Gastrocnemius medialis (tissue), 4 donors: ENCODE measurements at places on chromosomes 5 and 9. TPM values are rescaled to one million over a fixed set of nuclear protein-coding genes. Genes with fewer than 3 reads are reported as not detected.

Gene ZNF883
- total RNA-seq, result 0.13 TPM

DNA sequence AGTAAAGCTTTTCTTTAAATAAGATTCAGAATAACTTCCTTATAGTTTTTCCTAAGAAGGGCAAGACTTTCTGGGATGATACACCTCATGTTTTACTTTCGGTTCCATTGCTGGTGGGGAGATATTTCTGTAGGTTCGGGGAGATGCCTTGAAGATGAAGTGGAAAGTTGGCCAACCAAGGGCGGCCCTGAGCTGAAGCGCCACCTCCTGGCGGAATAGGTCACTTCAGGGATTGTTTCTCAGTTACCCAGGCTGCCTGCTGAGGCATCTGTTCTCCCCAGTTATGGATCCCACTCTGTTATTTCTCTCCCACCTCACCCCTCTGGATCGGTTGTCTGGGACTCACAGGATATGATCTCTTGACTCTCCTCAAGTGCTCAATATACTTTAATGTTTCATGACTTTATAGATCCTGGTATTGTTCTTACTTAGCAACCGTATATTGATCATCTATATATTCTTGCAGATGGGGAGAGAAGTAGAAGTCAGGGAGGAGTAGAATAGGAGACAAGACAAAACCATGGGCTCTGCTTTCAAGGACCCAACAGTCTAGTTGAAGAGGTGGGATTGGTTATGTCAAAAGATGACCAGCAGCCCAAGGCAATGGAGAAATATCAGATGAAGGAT lies 23.4 kb downstream of the MEGF10 start:
- no peaks in the 10 kb centered on the region for H3K4me1 ChIP-seq
- H3K27me3 ChIP-seq, result no peaks in the 10 kb centered on the region
- no peak overlapping the region for H3K27ac ChIP-seq
- peak; percentile 27 for DNase-seq
- no peak overlapping the region for H3K4me3 ChIP-seq

DNA sequence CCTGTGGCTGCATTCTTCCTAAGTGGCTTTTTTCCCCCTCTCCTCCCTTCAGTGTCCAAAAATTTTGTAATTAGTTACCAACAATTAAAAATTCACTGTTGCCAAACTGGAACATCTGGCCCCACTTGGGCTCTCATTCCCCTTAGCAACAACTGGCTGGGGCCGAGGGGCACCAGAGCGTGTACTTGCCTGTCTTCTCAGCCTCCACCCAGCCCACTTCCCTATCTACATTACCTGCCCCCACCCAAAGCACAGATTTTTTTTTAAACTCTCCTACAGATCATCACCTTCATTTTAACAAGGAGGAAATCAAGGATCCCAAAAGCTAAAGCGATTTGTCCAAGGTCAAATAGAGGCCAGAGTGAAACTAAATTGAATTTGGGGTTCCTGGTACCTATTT lies 278.8 kb downstream of the EBF1 start:
- no peaks in the 10 kb centered on the region for H3K4me1 ChIP-seq
- H3K36me3 ChIP-seq, result no peaks in the 10 kb centered on the region
- H3K27me3 ChIP-seq, result no peaks in the 10 kb centered on the region
- no peak for DNase-seq
- no peak overlapping the region for H3K27ac ChIP-seq
- no peak overlapping the region for H3K4me3 ChIP-seq

DNA sequence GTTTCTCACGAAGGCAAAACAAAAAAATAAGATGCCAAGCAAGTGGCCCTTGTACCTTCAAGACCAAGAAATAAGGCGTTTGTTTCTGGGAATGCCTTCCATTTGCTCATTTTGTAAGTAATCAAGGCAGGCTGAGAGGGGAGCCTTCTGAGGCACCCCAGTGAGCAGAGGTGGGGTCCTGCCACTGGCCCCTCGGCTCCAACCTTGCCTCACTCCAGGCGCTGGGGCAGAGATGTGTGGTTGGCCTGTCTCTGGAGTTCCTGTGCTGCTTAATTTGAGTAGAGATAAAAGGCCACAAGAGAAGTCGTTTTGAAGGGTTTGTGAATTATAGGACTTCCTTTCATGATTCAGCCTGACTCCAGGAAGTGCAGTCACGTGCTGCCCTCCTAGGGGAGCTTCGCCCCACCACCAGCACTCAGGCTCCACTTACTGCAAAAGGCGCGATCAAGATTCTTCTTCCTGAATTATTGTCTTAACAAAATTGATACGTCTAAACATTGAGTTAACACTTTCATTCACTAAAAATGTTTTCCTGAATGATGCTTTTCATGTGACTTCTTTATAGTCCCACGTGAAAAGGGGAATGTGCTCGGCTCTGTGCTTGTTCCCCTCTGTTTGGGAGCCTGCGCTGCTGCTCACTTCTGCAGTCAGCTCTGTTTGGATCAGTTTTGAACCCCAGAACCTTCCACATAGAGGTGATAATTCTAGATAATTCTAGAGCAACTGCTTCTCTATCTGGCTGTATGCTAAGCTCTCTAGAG lies 13.7 kb downstream of the SYK start:
- no peak overlapping the region for H3K27ac ChIP-seq
- H3K4me3 ChIP-seq, result no peak overlapping the region
- no peaks in the 10 kb centered on the region for H3K4me1 ChIP-seq
- H3K36me3 ChIP-seq, result no peaks in the 10 kb centered on the region
- DNase-seq, result no peak
- no peaks in the 10 kb centered on the region for H3K27me3 ChIP-seq

GRCh38 chr9:114082017-114082762 lies 4.1 kb upstream of the AMBP start:
- no peaks in the 10 kb centered on the region for H3K27me3 ChIP-seq
- no peak overlapping the region for H3K27ac ChIP-seq
- DNase-seq, result peak; percentile 79
- no peaks in the 10 kb centered on the region for H3K4me1 ChIP-seq
- no peaks in the 10 kb centered on the region for H3K36me3 ChIP-seq

Gene PDZD2
- total RNA-seq, result 5.3 TPM

GRCh38 chr5:38715696-38716095 lies 130.1 kb upstream of the OSMR start:
- H3K27me3 ChIP-seq, result no peaks in the 10 kb centered on the region
- H3K4me1 ChIP-seq, result no peaks in the 10 kb centered on the region

Gene CDH6
- 1.00 TPM for total RNA-seq

DNA sequence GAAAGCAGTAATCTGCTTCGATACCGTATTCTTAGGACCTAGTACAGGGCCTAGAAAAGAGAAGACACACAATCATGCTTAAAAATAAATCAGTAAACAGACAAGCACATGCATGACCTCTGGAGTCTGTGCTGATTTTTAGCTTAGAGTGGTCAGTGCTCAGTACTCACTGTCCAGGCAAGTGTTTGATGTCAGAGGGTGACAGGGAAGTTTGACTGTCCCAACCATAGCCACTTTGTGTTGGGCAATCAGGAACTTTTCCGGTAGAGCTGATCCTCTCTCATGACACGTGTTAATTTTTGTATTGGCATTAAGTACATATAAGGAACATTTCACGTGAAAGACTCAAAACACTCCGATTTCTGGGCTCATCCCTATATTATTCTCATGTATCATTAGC lies 464.7 kb upstream of the KLF4 start:
- no peaks in the 10 kb centered on the region for H3K4me1 ChIP-seq
- H3K4me3 ChIP-seq, result no peak overlapping the region
- H3K36me3 ChIP-seq, result no peaks in the 10 kb centered on the region
- H3K27me3 ChIP-seq, result no peaks in the 10 kb centered on the region
- DNase-seq, result peak; percentile 11

Gene GMCL2
- not detected for total RNA-seq

Gene PHF24
- not detected for total RNA-seq

Gene SPATA31A3
- not detected for total RNA-seq

- no peak overlapping the region for H3K27ac ChIP-seq
- no peak for DNase-seq
- H3K36me3 ChIP-seq, result no peaks in the 10 kb centered on the region
- no peaks in the 10 kb centered on the region for H3K27me3 ChIP-seq
These were observed 42.9 kb upstream of the ALDOB start for GRCh38 chr9:101478444-101478843.

DNA sequence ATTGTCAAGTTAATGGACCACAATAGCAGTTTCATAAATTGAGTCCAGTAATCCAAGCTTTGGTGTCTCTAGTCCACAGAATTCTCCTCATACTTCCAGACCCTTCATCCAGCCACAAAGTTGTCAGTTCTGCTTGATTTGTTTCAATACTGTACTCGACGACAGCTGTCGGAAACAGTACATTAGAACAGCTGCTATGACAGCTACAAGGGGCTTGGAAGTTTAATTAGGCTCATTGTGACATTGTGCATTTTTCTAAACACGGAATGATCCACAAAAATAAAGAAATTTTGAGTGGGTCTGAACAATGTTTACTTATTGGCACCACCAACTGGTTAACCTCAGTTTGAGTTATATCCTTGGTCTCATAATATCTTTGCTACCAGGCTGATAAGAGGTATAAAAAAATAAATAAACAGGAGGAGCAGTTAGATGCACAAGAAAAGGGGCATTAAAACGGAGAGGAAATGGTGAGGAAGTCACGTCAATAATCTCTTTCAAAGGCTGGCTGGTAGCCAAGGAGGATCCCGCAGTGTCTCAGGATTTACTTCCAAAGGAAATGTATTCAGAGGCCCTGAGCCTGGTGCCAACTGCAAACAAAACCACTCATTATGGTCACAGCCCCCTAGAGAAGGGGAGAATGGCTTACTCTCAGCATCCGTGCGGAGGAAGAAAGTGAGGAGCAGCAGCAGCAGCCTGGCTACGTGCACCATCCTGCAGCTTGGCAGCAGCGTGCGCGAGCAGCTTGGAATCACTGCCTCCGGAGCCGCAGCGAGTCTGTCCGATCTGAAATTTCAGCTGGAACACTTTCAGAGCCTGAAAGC lies 933.8 kb upstream of the DMAC1 start:
- H3K4me3 ChIP-seq, result peak overlapping the region; percentile 42
- H3K4me1 ChIP-seq, result no peaks in the 10 kb centered on the region
- no peak overlapping the region for H3K27ac ChIP-seq
- peak; percentile 11 for DNase-seq
- no peaks in the 10 kb centered on the region for H3K36me3 ChIP-seq
- no peaks in the 10 kb centered on the region for H3K27me3 ChIP-seq

DNA sequence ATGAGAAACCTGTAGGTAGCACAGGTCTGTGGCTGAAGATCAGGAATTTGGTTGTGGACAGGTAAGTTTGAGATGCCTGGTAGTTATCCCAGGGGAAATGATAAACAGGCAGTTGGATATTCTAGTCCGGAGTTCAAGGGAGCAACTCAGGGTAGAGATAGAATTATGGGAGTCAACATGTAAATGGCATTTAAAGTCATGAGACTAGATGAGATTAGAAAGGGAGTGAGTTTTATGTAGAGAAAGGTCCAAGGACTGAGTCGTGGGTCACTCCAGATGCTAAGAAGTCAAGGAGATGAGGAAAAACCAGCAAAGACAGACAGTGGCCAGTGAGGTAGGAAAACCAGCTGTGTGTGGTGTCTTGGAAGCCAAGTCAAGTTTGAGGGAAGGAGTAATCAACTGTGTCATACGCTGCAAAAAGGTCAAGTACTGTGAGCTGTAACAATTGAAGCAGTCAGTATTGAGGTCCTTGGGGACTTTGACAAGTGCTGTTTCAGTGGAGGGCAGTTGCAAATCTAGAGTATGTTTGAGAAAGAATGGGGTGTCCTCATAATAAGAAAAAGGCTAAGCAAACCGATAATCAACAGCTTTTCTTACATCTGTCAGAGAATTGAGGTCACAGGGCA lies 18.2 kb downstream of the GNPDA1 start:
- no peak for DNase-seq
- H3K4me3 ChIP-seq, result no peak overlapping the region
- H3K27ac ChIP-seq, result no peak overlapping the region
- peaks cover 5% of the 10 kb centered on the region for H3K4me1 ChIP-seq
- H3K27me3 ChIP-seq, result no peaks in the 10 kb centered on the region

DNA sequence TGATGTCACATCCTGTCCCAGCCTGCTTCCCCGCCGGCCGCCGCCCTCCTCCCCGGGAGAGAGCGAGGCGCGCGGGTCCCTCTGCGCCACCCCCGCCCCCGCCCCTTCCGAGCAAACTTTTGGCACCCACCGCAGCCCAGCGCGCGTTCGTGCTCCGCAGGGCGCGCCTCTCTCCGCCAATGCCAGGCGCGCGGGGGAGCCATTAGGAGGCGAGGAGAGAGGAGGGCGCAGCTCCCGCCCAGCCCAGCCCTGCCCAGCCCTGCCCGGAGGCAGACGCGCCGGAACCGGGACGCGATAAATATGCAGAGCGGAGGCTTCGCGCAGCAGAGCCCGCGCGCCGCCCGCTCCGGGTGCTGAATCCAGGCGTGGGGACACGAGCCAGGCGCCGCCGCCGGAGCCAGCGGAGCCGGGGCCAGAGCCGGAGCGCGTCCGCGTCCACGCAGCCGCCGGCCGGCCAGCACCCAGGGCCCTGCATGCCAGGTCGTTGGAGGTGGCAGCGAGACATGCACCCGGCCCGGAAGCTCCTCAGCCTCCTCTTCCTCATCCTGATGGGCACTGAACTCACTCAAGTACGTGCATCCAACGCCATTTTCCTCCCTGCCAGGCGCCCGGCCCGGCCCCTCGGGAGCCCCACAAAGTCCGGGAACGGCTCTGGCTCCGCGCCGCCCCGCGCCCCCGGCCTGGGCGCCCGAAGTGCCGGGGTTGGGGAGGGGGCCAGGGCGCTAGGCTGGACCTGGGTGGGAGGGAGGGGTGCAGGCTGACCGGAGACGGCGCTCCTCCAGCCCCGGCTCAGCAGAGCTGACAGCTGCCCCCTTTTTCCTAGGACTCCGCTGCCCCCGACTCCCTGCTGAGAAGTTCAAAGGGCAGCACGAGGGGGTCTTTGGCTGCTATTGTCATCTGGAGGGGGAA lies 12.0 kb upstream of the OLFM1 start:
- H3K27me3 ChIP-seq, result peaks cover 25% of the 10 kb centered on the region
- H3K4me1 ChIP-seq, result peaks cover 5% of the 10 kb centered on the region

- DNase-seq, result no peak
- no peaks in the 10 kb centered on the region for H3K36me3 ChIP-seq
- no peaks in the 10 kb centered on the region for H3K4me1 ChIP-seq
- no peak overlapping the region for H3K27ac ChIP-seq
These were observed 46.5 kb upstream of the IRX2 start for GRCh38 chr5:2797981-2798380.

DNA sequence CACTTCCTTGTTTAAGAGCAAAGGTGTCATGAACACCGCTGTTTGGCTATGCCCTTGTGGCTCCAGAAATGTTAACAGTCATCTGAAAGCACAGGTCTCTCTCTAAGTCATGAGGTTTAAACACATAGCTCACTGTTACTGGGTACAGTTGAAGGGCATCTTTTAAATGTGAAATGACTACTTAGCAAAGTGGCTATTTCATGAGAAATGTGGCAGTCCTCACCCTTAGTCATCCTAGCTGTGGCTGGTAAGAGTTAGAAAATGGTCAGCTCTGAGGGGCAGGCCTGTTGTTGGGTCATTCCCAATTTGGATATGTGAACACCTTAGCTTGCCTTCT lies 24.2 kb upstream of the TMEM171 start:
- no peak overlapping the region for H3K4me3 ChIP-seq
- H3K27me3 ChIP-seq, result no peaks in the 10 kb centered on the region
- H3K27ac ChIP-seq, result no peak overlapping the region
- no peaks in the 10 kb centered on the region for H3K4me1 ChIP-seq
- H3K36me3 ChIP-seq, result no peaks in the 10 kb centered on the region

- no peaks in the 10 kb centered on the region for H3K36me3 ChIP-seq
- no peak overlapping the region for H3K27ac ChIP-seq
- H3K27me3 ChIP-seq, result no peaks in the 10 kb centered on the region
- H3K4me3 ChIP-seq, result no peak overlapping the region
These were observed 372.0 kb upstream of the KIF2A start for GRCh38 chr5:61933787-61934626.

Gene SCGB3A1
- total RNA-seq, result not detected

Gene FNIP1
- 71.6 TPM for total RNA-seq
